LoVo (cell line): ENCODE measurements at places on chromosomes 3 and 15.

DNA sequence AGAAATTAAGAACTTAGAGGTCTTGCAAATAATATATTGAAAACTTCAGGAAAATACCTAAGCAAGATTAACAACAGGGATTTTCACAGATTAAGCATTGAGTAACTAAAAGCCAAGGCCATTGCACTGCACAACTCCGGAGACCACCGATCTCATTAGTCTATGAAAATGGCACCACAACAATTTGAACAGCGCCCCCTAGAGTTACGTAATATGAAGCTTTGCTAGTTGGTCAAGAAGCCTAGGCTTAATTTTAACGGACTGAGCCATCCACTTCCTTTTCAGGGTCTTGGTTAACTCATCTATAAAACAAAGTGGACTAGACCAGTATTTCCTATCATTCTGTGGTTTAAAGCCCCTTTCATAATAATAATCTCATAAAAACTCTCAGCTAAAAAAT lies 24.8 kb downstream of the TMEM212 start:
- no peak for DNase-seq

GRCh38 chr15:101099183-101099582 lies 152.7 kb downstream of the CHSY1 start:
- no peak for DNase-seq

DNA sequence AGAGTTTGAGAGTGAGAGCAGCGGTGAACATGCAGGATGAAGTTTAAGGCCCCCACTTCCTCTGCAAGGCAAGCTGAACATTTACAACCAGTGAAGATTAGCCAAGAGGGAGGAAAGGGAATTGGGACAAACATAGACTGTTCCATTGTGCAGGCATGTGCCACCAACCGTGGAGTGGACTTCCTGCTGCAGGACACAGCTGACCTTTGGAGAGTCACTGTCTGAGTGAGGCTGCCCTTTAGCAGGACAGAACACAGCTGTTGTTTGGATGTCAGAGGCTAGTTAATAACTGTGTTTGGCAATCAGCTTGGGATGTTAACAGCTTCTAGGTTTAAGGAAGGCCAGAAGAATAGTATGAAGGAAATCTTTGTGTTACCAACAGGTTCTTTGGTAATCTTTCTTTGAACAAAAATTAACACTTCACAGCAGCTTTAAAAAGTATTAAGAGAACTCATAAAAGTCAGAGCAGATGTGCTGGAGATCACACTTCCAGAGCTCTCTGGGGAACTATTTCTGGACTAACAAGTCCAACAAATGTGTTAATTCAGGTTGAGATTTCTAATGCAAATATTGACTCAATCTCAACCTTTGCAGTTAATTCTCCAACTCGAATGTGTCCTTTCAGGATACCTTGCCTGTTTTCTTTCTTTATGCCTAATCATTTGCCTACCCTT lies 31.4 kb downstream of the CTDSPL start:
- no peak for DNase-seq

DNA sequence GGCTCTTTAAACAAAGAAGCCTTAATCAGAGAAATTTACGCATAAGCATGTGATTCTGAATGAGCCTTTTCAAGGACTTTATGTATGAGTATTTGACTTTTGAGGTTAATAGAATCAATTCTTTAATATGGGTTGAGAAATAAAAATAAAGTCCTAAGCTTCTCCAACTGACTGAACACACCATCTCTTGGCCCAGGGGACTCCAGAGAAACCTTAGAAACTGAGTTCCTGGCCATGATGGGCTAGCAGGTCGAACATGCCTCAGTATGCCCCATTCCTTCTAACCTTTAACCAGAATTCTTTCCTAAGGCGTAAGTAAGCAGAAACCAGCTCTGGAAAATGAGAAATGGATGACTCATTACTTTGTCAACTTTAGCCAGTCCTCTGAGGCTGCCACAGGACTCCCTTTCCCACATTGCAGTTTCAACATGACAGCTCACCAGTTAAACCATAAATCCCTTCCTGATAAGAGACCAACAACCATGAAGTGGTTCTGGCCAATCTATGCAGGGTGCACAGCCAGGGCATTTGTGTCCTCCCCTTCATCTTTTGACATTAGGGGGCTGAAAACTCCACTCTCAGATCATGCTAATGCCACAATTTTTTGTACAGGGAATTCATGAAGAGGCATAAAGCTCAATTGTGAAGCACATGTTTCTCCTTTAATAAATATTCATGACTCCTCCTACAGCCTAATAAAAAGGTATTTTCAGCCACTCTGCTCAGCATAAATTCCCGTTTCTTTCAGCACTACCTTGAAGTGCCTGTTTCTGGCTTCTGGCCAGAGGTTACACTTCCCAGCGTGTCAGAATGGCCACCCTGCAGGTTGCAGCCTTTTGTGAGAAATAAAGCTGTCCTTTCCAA lies 33.3 kb downstream of the TM4SF18 start:
- peak; percentile 95 for DNase-seq

DNA sequence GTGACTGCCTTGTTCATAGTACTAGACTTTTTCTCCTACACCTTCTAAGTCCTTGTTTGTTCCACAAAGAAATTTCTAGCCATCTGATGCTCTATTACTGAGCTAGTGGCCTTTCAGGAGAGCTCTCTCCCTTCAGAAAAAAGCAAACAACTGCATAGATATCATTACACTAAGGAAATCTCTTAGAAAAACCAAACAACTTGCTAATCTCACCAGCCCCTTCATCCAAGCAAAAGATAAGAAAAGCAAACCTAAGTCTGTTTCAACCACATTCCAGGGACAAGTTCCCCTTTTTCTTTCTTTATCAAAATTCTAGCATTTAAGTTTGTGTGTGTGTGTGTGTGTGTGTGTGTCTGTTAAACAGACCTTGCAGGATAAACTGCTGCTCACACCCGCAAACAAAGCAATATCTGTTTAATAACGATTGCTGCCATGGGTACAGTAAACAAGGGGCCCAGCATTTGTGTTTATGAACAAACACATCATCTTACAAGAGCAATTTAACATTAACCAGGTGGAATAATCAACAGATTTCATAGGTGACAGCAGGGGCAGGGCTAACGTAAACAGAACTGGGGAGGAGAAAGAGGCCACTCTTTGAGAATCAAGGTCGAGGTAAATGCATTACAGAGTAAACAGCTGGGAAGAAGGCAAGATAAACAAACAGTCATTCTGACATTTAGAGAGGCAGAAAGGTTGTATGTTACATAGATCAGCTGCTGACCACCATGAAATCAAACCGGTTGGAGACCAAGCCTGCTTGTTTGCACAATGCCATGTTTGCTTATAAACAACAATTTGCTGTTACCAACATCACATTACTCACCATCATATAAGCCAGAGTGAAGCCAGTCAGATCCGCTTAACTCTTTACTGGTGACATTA lies 375.1 kb downstream of the FOXP1 start:
- peak; percentile 12 for DNase-seq

DNA sequence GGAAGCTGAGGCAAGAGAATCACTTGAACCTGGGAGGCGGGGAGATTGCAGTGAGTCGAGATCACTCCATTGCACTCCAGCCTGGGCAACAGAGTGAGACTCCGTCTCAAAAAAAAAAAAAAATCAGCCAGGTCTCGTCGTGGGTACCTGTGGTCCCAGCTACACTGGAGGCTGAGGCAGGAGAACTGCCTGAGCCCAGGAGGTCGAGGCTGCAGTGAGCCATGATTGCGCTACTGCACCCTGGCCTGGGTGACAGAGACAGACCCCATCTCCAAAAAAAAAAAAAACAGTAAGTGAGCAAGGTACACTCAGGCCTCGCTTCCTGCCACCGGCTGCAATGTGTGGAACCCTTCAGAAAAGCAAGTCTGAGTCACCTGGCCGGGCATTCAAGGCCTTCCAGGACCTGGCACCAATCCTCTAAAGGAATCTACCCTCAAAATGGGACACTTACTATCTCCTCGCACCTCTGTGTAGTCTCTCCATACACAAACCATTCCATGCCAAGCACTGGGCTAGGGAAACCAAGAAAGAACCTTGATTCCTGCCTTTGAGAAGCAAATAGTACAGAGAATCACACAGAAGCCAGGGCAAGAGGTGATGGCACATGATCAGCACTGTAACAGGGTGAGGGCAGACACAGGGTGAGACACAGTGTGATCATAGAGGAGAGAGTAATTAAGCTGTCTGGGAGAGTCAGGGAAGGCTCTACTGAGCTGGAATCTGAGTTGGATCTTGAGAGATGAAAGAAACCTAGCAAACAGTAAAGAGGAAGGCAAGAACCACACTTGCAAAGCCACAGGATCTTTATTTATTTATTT lies 9.7 kb downstream of the SCAMP2 start:
- DNase-seq: no peak

GRCh38 chr15:85780225-85780985 lies 14.3 kb downstream of the KLHL25 start:
- DNase-seq: no peak
